Body of pancreas (tissue), 4 donors: ENCODE measurements at places on chromosomes 7 and 10. TPM values are rescaled to one million over a fixed set of nuclear protein-coding genes. Genes with fewer than 3 reads are reported as not detected.

DNA sequence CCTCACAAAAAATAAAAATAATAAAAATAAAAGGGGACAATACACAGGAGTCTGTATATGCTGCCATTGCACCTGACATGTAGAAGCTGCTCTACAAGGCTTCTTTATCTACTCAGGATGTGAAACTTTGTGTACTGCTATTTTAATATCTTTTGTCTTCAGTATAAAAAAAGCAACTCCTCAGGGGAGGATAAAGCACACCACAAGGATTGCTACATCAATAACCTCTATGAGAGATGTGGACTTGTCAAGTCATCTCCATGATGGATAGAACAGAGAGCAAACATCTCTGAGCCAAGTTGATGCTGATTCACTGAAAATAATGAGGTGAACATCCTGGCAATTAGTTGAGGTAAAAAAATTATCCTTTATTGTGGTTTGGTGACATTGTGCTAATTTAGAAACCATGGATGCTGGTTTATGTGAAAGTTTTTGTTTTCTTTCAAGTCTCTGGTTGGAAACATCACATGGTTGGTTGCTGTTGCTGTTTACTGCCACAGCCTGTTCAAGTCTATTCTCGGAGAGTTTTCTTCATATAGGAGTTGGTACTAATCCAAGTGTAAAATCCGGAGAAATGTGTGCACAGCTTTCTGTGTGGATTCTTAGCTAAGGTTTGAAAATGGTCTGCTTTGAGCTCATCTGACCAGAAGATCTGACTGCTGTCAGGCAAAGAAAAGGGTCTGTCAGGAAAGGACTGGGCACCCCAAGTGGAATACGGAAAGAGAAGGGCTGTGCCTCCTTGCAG is 1.5 kb upstream of the HECW1 start:
- H3K27me3 ChIP-seq = no peaks in the 10 kb centered on the region
- H3K4me3 ChIP-seq = no peak overlapping the region
- H3K36me3 ChIP-seq = no peaks in the 10 kb centered on the region

GRCh38 chr10:103812004-103812403 is 43.4 kb downstream of the SH3PXD2A start:
- peaks cover 18% of the 10 kb centered on the region for H3K4me1 ChIP-seq
- peak; percentile 81 for DNase-seq

DNA sequence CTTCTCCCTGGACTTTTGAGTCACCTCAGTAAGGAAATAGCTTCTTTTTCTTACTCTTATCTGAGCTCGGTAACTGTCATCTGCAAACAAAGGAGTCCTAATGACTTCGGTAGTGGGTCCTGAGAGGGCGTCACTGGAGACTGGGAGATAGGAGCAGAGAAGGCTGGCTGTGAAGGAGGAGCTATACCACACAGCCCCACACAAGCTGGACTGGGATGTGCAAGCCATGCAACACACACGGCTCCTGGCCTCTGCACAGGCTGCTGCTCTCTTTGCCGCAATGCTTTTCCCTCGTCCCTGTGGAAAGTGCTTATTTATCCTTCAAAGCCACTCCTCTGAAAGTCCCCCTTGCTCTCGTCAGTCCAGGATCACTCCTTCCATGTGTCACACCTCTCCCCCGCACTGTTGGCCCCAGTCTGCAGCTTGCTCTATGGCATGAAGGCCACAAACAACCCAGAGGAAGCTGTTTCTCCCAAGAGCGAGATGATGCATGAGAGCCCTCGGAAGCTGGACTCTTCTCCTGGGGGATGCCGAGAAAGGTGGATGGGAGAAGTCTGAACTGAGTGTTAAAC is 14.9 kb downstream of the TMEM273 start:
- H3K27me3 ChIP-seq = no peaks in the 10 kb centered on the region
- H3K36me3 ChIP-seq = no peaks in the 10 kb centered on the region
- H3K4me3 ChIP-seq = no peak overlapping the region

DNA sequence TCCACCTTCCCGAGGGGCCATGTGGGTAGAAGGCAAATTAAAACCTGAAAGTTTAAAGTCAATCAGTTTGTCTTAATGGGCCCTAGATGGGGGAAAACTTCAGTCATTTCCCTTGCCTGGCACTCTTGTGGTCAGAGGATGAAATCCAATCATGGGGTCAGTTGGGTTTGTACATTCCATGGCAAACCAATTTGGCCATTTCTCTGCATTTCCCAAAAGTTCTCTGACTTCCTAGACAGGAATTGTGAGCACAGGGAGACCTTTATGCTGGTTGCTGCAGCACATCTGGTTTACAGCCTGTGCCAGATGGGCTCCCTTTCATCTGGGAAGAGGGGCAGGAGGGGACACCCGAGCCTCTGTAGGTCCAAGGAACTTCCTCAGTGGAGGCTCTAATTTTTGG is 113.0 kb downstream of the CYP26A1 start:
- H3K27me3 ChIP-seq = no peaks in the 10 kb centered on the region
- no peaks in the 10 kb centered on the region for H3K36me3 ChIP-seq
- no peak for DNase-seq

The GSAP gene
- total RNA-seq = 13.7 TPM
